ENCODE measurements at places on chromosomes 6 and 20. TPM values are rescaled to one million over a fixed set of nuclear protein-coding genes. Genes with fewer than 3 reads are reported as not detected.

DNA sequence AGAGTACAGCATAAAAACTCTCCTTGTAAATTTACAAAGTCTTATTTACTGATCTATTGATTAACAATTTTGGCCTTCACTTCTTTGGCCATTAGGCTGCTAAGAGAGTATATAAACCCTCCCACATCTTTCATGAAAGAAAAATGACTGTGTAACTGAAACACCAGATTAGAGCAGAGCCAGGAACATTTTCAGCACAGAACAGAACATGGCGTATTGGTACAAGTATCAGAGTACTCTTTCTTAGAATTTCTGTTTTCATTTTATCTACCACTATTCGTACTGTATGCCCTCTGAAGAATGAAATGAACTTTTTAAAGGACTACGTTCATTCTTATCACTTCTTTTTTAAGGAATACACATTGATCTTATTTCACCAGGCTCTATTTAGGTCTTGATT is 550.2 kb downstream of the ADGRB3 start:
- DNase-seq: no peak

DNA sequence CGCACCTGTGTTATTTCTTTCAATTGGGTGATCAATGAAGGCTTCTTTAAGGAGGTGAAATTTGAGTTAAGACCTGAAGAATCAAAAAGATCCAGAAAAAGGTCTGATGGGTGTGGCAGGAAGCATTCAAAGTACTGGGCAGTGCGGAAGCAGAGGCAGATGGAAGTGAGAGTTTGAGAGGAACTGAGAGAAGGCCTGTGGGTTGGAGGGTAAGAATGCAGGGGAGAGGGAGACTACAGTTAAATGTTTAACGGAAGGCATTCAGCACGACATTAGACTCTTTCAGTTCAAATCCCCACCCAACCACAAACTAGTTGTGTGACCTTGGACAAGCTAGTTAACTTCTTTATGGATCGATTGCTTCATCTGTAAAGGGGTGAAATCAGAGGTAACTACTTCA is 50.5 kb upstream of the GCM1 start:
- no peak for DNase-seq

GRCh38 chr6:89464295-89464694 is 31.3 kb downstream of the ANKRD6 start:
- DNase-seq: no peak

- DNase-seq: no peak
These were observed 183.1 kb upstream of the CITED2 start for GRCh38 chr6:139557547-139557946.

DNA sequence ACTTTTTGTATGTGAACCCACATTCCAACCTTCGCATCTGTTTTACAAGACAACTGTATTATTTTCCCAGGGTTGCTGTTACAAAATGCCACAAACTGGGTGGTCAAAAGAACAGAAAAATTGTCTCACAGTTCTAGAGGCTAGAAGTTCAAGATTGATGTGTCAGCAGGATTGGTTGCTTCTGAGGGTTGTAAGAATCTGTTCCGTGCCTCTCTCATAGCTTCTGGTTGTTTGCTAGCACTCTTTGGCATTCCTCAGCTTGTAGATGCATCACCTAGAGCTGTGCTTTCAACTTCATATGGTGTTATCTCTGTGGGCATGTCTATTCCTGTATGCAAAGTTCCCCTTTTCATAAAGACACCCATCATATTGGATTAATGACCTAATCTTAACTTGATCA is 1067.2 kb downstream of the EPHA7 start:
- no peak for DNase-seq

DNA sequence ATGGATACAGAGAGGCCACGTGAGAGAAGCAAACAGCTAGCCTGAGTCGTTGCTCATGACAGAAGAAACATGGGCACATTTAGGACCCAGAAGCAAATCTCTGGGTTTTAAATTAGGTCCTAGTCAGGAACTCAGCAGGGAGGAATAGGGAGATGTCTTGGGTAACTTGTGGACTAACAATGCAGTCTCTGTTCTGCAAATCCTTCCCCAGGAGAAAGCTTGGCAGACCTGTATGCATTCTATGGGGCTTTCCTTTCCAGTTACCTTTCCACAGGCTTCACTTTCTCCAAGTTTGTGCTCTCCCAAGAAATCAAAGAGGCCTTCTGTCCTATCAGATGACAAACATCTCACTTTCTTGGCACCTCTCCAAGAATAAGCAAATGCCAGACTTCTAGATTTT is 47.2 kb upstream of the PLCB4 start:
- no peak for DNase-seq

DNA sequence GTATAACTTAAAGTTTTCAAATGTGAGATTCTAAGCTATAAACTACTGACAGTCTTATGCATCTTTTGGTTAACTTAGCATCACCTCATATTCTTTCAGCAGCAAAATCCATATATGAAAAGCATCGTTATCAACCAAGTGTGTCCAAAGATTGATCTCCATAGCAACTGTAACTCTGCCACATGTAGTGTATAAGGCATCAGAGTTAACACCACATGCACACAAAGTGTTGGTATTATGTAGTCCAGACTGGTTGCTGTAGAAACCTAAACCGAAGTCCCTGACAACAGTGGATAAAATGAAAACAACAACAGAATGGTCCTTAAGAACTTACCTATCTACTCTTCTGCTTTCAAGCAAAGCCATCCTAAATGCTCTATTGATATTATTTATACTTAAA is 39.6 kb downstream of the PDSS2 start:
- no peak for DNase-seq

DNA sequence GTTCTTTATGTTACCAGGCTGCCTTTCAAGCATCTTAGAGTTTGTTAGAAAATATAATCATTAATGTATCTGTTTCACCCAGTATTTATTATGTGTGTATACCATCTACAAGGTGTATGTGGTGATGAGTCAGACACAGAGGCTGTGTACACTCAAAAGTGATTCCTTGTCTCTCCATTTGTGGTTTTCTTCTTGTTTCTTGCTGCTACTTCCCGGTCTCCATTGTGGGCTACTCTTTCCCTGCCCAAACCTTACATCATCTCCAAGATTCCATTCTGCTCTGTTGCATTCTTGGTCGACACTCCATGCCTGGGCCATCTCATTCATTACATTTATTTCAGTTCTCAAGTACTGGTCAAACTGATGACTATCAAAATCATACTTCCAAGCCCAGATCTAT is 182.2 kb upstream of the STXBP5 start:
- DNase-seq: no peak

DNA sequence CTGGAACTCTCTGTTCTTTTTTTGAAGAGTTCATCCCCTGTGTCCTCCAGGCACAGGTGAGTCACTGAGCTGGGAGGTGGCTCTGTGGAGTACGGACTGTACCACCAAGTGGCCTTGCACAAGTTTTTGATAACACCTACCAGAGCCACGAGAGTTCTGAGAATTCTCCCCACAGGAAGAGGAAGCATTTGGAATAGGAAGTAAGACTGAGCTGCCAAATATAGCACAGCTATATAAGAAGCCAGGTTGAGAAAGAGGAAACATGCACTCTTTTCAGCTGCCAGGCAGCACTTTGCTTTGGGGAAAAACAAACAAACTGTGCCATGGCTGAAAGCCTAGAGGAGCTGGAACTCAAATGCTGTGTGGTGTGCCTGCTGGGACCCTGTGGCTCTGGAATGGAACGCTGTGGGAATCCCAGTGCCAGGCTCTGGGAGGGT is 70.8 kb upstream of the RIPOR2 start:
- peak; percentile 31 for DNase-seq

GRCh38 chr6:56851541-56852259 is 103.2 kb upstream of the BEND6 start:
- DNase-seq: peak; percentile 58

GRCh38 chr6:35603326-35604202 is 85.2 kb downstream of the FKBP5 start:
- DNase-seq: no peak

DNA sequence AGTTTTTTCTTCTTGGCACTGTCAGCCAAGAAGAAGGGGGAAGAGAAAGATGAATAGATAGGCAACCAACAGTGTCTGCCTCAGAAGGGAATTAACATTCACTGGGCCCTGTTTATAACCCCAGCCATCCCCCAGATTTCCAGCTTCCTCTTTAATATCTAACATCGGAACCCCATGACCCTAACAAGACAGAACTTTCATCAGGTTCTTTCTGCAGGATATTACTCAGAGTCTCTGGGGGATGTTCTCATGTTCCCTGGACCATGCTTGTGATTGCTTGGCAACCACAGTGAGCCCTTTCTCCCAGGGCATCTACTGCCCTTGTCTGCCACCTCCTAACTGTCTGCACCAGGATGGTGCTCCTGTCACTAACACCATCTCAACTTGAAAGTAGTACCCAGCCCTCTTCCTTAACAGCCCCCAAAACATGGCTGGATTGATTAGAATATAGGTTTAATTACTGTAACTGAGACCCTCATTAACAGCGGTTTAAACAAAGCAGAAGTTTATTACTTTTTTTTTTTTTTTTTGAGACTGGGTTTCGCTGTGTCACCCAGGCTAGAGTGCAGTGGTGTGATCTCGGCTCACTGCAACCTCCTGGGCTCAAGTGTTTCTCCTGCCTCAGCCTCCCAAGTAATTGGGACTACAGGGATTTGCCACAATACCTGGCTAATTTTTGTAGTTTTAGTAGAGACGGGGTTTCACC is 12.0 kb upstream of the PTPN1 start:
- no peak for DNase-seq

DNA sequence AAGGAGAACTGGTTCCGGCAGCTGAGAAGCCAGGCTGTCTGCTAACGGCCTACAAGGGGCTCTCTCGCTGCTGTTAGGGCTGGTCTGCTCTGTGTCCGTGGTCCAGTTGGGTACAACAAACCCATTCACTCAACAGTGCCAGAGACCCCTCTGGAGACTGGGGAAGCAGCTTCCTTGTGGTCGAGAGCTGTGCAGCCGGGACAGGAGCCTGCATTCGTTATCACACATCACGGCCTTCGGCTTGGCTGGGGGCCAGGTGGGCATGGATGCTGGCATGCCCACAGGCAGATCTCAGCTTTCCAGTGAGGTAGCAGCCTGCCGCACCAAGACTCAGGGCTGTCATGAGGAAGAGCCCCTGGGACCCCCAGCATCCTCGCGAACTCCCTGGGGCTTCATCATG is 124.7 kb downstream of the PREX1 start:
- DNase-seq: no peak

DNA sequence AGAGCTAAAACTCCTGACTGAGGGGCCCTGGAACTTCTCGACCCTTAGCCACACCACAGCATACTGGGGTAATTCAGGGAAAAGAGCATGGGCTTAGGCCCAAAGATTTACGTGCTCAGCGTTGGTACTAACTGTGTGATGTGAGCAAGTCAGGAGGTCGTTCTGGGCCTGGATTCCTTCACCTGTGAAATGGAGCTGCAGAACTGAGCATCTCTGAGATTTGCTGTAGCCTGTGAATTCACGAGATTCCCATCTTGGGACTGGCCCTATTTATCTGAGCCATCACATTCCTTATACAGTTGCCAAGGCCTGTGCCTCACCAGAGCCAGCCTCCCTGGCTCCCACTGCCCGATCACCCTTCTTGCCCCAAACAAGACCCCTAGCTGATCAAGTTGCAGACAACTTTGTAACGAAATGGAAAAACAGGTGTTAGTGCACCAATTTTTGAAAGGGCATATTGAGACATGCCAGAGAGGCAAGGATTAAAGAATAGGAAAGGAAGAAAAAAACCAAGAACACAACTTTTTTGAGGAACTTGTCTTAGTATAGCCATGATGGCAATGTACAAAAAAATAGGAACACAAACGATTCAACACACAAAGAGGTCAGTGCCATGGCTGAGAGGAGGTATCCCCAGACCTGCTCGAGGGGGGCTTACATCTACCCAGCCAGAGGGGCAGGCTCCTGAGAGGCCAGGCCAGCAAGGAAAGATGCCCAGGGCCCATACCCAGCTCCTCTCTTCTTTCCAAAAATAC is 323.0 kb upstream of the JARID2 start:
- DNase-seq: no peak

The ISM1 gene
- 1.0 TPM for polyA plus RNA-seq

The BANF2 gene
- not detected for polyA plus RNA-seq

The EDN3 gene
- polyA plus RNA-seq: not detected

The C20orf144 gene
- polyA plus RNA-seq: 0.05 TPM

Data from right cardiac atrium (tissue), 5 donors.